ENCODE measurements at places on chromosomes 13 and 19.
A peak's percentile ranks its signal among the peaks of the same experiment; 100 is the strongest.

DNA sequence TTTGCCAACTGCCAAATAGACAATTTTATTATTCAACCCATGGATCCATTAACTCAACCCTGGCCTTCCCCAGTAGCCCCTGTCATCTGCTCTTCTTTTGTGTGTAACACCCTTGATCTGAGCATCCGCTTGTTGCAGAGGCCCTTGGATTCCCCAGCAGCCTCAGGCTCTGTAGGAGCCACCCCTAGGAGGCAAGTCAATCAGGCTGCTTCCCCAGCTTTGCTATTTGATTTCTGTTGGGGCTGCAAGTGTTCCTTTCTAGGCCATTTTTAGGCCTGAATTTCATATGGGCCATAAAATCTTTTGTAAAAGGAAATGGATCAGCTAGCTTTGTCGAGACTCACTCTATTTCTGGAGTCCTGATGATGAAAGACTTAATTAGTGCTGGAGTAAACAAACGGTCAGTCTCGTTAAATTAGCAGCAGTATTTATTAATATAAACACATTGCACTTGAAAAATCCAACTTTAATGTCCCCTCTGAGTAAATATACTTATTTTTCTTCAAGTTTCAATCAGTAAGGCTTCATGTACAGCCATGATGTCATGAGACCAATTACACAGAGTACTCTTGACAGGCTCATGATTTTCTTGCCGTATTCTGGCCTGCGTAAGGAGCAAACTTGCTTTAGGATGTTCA, 105.3 kb downstream of the RGCC start:
- no peak for DNase-seq

GRCh38 chr19:49151267-49152118, 3.7 kb downstream of the HRC start:
- no peak for DNase-seq

GRCh38 chr19:15633082-15633835, 7.4 kb upstream of the CYP4F3 start:
- no peak for DNase-seq

DNA sequence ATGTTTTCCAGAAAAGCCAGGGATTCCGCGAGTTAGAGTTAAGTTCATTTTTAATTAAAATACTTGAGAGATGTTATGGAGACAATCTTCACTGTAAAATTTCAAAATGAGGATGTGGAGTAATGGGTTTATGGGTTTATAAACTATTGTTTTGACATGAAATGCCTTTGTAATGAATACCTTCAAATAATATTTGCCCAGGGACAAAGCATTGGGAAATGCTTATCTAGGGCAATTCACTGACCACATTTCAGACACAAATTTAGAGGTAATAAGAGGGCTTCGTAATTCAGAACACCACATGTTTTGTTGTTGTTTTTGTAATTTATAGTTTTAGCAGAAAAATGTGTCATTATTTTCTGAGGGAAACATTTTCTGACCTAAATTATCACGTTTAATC, 241.1 kb upstream of the ATXN8OS start:
- no peak for DNase-seq

DNA sequence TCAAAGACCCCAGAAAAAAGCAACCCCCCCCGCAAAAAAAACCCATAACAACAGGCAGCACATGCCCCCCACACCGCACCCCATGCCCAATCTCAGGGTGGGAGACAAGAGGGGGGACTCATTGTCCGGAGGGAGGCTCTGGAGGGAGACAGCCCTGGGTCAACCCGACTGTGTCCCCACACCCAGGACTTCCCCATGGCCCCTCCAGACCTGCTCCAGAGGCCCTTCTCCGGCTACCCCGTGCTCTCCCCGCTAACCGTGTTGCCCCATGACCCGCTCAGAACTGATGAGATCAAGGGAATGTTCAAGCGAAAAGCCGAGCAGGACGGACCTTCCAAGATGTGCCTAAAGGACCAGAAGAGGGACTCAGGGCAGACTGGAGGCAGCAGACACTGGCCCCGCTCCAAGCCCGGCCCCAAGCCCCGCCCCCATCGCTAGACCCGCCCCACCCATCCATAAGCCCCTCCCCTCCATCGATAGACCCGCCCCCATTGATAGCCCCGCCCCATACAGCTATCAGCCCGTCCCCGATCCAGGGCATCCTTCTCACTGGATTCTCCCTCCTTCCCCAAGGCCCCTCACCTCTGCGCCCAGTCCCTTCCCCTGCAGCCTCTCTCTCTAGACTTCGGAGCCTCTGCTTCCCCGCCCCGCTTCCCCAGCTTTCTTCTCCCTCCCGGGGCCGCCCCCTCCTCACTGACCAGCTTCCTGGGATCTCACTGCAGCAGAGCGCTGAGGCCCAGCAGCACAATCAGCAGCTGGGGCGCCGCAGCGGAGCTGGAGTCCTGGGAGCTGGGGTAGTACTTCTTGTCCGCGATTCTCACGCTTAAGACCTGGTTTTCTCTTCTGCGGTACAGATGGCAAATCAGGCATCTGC, 2.2 kb downstream of the BST2 start:
- DNase-seq = no peak

GRCh38 chr19:16836115-16837034, 7.2 kb downstream of the SIN3B start:
- no peak for DNase-seq

DNA sequence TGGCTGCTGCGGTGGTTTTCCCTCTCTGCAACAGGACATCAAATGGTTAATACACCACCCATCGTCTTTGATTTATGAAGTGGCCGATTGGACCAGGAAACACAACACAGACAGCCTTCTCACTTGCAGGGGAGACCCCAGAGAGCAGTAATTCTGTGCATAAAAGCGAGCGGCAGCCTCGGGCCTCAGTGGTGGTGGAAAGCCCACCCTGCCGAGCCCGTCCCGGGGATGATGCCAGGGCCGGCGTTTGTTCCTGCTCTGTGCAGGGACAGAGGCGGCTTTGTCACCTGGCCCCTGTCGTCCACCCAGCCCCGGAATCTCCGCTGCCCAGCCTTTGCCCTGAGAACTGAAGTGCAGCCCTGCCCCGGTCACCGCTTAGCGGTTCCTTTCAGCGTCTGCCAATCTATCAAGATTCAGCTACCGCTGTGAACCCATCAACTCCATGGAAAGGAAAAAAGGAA, 184.4 kb downstream of the TSHZ3 start:
- DNase-seq = no peak

DNA sequence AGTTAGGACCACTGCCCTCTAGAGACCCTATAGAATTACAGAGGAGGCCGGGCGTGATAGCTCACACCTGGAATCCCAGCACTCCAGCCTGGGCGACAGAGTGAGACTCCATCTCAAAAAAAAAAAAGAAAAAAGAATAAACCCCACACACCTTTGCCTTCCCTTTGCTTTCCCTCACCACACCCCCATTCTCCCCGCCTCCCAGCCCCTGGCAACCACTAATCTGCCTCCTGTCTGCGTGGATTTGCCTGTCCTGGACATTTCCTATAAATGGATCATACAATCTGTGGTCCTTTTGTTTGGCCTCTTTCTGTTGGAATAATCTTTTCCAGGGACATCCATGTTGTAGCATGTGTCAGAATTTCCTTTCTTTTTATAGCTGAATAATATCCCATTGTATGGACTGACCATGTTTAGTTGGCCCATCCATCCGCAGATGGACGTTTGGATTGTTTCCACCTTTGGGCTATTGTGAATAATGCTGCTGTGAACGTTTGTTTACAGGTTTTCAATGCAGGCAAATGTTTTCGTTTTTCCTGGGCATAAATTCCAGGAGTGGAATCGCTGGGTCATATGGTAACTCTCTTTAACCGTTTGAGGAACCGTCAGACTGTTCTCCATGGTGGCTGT, 15.3 kb downstream of the NACC1 start:
- no peak for DNase-seq

GRCh38 chr13:41835871-41836270, 125.0 kb downstream of the VWA8 start:
- no peak for DNase-seq

GRCh38 chr19:55353803-55354697, 469 bp downstream of the COX6B2 start:
- peak; percentile 39 for DNase-seq

- no peak for DNase-seq
These were observed 213.7 kb downstream of the ZIC5 start for GRCh38 chr13:99757756-99758459.

DNA sequence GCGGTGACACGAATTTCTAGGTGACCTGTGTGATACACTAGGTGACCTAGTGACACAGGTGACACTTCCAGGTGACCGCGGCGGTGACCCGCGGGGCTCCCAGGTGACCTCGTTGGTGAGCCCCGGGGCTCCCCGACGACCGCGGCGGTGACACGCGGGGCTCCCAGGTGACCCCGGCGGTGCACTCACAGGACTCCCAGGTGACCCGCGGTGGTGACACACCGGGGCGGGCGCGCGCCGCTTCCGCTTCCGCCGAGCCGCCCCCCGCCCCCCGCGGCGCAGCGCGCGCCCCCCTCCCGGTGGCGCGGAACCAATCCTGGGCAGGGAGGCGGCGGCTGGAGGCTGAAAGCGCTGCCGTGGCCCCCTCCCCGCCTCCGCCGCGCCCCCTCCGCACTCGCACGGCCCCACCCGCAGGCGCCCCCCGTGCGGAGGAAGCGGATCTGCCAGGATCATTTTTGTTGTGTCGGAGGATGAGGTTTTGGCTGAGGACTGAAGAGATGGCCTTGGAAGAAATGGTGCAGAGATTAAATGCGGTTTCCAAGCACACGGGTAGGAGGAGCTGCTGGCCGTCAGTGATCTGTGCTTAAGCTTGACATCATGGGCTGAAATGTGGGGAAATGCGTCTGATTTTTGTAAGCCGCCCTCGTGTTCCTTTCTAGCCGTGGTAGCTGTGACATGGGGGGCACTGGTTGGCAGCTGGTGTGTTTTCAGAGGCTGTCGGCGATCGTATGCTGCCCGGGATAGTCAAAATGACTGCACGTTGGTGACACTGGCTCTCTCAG, at the start of gene MCF2L:
TSS of gene MCF2L (plus strand) at position 305 of the 782 bp plus-strand sequence. CDS start at position 471, 166 bp downstream.
- DNase-seq = peak; percentile 64

- no peak for DNase-seq
These were observed 68.7 kb downstream of the ACSBG2 start for GRCh38 chr19:6204212-6204611.

- DNase-seq = no peak
These were observed 244.9 kb downstream of the NDFIP2 start for GRCh38 chr13:79725841-79726240.

- DNase-seq = no peak
These were observed 60.7 kb downstream of the ATP11A start for GRCh38 chr13:112750570-112750969.

DNA sequence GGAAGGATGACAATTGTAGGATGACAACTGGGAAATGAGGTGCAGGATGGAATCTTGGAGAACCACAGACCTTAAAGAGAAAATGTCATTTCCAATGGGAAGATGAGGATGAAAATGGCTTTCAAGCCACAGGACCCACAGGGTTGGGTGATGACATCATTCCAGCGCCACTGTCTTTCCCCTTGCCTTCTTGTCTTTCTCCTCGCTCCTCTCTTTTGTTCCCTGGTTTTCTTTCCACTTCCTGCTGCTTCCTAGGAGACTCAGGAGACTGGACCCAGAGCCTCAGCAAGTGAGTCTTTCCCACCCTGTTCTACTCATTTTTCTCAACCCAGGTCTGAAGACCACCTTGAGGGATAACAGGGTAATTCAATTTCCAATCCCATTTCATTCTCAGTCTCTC, 548.8 kb downstream of the FGF9 start:
- DNase-seq = no peak

GRCh38 chr19:19637523-19638251, 5.8 kb downstream of the GMIP start:
- DNase-seq = no peak

GRCh38 chr19:1756264-1756663, 3.0 kb downstream of the ONECUT3 start:
- DNase-seq = no peak

- peak; percentile 50 for DNase-seq
These were observed 696 bp upstream of the SAMD1 start for GRCh38 chr19:14091081-14091812.

GRCh38 chr13:23505007-23505406, 65.2 kb upstream of the TNFRSF19 start:
- DNase-seq = no peak

DNA sequence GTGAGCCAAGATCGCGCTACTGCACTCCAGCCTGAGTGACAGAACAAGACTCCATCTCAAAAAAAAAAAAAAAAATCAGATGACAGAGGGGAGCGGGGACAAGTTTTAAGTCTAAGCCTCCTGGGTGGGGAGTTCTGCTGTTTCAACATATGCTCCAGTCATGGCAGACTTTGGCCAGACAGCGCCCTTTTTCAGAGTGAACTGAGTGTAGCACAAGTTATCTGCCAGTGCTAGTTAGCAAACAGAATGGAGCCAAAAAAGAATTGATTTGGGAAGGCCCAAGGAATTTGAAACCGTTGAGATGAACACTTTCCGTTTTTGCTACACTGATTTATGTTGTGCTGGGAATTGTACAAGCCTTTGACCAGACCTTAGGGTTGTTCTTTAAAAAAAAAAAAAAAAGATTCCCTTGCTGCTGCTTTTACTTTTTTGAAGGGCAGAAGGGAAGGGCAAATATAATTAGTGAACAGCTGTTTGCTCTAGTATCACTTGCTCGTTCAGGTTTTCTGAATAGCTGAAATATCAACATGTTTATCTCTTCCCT, 5.7 kb downstream of the ACTN4 start:
- no peak for DNase-seq

GRCh38 chr13:40075281-40075680, 419.8 kb downstream of the COG6 start:
- no peak for DNase-seq

GRCh38 chr19:39181500-39182173, 15.1 kb upstream of the NCCRP1 start:
- DNase-seq = no peak

DNA sequence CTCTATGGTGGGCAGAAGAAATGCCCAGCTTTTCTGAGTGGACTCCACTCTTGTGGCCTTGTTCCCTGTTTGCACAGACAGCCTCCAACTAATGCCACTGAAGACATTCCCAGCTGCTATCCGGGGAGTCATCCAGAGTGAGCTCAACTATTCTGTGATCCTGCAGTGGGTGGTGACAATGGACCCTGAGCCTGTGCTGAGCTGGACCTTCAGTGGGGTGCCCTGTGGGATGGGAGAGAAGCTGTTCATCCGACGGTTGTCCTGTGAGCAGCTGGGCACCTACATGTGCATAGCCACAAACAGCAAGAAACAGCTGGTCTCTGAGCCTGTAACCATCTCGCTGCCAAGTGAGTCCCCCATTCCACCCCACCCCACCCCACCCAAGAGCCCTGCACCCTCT, 10.3 kb downstream of the IGSF23 start:
- no peak for DNase-seq
